ENCODE measurements at places on chromosomes 6 and 20.

DNA sequence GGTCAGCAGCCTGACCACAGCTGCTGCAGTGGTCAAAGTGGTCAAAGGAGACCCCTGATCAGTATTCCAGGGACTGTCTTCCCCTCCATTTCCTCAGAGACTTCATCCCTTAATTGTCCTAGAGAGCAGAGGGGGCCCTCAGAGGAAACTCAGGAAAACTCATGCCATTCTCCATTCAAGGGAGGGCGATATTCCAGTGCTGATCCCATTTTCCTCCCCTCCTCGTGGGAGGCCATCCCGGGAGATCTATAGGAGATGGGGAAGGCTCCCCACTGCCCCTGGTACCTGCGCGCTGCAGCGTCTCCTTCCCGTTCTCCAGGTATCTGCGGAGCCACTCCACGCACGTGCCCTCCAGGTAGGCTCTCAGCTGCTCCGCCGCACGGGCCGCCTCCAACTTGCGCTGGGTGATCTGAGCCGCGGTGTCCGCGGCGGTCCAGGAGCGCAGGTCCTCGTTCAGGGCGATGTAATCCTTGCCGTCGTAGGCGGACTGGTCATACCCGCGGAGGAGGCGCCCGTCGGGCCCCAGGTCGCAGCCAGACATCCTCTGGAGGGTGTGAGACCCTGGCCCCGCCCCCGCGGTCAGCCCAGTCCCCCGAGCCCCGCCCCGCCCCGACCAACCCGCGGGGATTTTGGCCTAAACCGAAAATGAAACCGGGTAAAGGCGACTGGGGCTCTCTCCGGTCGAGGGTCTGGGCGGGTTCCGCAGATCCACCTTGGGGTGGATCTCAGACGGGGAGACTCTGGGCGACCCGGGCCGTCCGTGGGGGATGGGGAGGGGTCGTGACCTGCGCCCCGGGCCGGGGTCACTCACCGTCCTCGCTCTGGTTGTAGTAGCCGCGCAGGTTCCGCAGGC is 878 bp downstream of the HLA-C start:
- peak; percentile 43 for DNase-seq

- no peak for DNase-seq
Measured at GRCh38 chr6:36624461-36625157, 30.4 kb downstream of the SRSF3 start.

- no peak for DNase-seq
Measured at GRCh38 chr6:71886184-71887005, at the start of gene RIMS1. Gene RIMS1 (plus strand): TSS chr6:71886550. CDS start chr6:71887024, 474 bp downstream.

DNA sequence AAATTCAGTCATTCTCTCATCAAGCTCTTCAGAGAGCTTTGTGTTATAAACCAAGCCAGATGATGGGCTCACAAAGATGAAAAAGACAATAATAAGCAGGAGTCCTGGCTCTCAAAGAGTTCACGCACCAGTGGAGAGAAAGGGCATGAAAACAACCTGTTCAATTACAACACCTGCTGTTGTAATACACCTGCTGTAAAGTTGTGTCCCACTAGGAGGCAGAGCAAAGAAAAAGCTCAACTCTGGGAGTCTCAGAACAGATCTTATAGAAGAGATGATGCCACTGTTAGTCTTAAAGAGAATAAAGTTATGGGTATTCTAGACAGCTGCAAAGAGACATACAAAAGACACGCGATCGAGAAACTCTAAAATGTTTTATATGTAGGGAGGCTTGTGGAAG is 100.6 kb downstream of the DCDC2 start:
- no peak for DNase-seq

DNA sequence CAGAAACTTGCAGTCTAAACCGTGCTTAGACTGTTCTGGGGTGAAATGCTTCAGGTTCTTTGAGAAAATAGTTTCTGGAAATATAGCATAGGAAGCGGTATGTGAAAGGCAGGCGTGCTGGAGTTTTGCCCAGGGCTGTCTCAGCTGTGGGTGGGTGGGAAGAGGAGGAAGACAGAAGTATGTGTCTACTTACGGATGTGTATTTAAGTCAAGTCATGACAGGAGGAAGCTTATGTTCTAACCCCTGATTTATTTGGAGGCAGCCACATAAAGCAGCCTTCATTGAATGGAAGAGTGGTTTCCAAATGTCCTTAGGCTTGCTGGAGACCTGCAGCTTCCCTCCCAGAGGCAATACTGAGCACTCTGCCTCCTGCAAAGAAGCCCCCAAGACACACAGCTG is 345.8 kb upstream of the PRND start:
- DNase-seq: no peak

DNA sequence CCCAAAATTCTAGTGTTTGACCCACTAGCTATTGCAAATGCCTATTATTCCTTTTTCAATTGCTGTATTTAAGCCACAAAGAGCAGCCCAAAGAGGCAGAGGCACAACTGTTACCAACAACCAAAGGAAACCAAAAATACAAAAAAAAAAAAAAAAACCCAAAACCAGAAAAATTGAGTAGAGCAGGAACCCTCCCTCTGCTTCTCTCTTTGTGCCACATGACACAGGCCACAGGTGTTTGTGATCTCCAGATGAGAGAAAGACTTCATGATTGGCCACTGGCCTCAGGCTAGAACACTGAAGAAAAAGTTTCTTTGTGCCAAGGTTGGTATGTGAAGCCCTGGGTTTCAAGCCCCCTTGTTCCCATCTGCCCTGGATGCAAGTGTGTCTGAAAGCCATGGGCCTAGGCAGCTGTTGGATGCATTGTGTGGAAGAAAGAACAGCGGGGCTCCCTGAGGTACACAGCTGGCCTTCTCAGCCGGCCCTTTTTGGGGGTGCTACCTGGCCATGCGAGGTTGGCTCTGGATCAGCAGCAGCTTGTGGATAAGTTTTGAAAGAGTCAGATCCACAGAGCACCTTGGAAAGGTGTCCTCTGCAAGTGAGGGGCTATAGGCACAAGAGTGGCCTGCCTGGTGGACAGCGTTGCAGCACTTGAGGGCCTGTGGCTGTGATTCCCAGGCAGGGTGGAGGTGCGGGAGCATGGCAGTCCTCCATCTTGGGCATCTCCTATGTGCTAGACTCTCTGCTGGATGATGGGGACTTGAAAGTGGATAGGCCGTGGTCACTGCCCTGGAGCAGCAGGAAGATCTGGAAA is 204.5 kb downstream of the ZDHHC14 start:
- no peak for DNase-seq

- no peak for DNase-seq
Measured at GRCh38 chr20:37395410-37395797, 49.5 kb downstream of the SRC start.

Measured in stimulated activated CD4-positive, alpha-beta T cell treated with anti-CD3 and anti-CD28 coated beads, Interleukin-2, amount 100 ng/mL, for 4 hours (primary cell).